ENCODE measurements at places on chromosomes 3 and 15. TPM values are rescaled to one million over a fixed set of nuclear protein-coding genes. Genes with fewer than 3 reads are reported as not detected.

The CHRNB4 gene
- 0.98 TPM for total RNA-seq

The TMEM45A gene
- total RNA-seq: 3.7 TPM

The HRG gene
- not detected for total RNA-seq

The STAB1 gene
- 5.9 TPM for total RNA-seq

The GABRA5 gene
- 27.8 TPM for total RNA-seq

The GOLGA8G gene
- not detected for total RNA-seq

The GRK7 gene
- 0.25 TPM for total RNA-seq

The GALNT15 gene
- 2.2 TPM for total RNA-seq

The SAMMSON gene
- total RNA-seq: not detected

The TUSC2 gene
- total RNA-seq: 16.5 TPM

The TNNC1 gene
- 0.49 TPM for total RNA-seq

The CSPG5 gene
- total RNA-seq: 111 TPM

The LOXL1 gene
- 3.0 TPM for total RNA-seq

The PPP1R14D gene
- total RNA-seq: not detected

The CCDC33 gene
- total RNA-seq: 0.25 TPM

The ALS2CL gene
- total RNA-seq: 1.5 TPM

The FAM107A gene
- total RNA-seq: 32.2 TPM

The TRIM42 gene
- not detected for total RNA-seq

The GOLGA6B gene
- not detected for total RNA-seq

The ACVR2B gene
- 32.9 TPM for total RNA-seq

The SLC28A1 gene
- total RNA-seq: not detected

The RTP4 gene
- not detected for total RNA-seq

The DNAH12 gene
- 0.74 TPM for total RNA-seq

The FOXL2NB gene
- total RNA-seq: 0.25 TPM

The IMPG2 gene
- 1.7 TPM for total RNA-seq

The PLSCR2 gene
- not detected for total RNA-seq

The GYG1 gene
- 4.4 TPM for total RNA-seq

The KNG1 gene
- total RNA-seq: not detected

The NR2E3 gene
- total RNA-seq: not detected

The DGKG gene
- total RNA-seq: 3.7 TPM

The SLC24A5 gene
- total RNA-seq: not detected

The COPG1 gene
- 79.4 TPM for total RNA-seq

The EPHA3 gene
- 105 TPM for total RNA-seq

The TTLL13 gene
- under 0.01 TPM for total RNA-seq

The TRIM59 gene
- total RNA-seq: 6.6 TPM

The PCBP4 gene
- total RNA-seq: 32.5 TPM

The CELF6 gene
- 10.3 TPM for total RNA-seq

The LYZL4 gene
- total RNA-seq: not detected

The HDDC3 gene
- 6.1 TPM for total RNA-seq

All from temporal lobe (tissue), 4 donors.